ENCODE measurements at places on chromosomes 2 and 18.

GRCh38 chr2:133959066-133959465, 294.8 kb upstream of the MGAT5 start:
- DNase-seq, result no peak

- peak; percentile 71 for DNase-seq
Measured at GRCh38 chr18:9055185-9055584, 47.3 kb upstream of the NDUFV2 start.

DNA sequence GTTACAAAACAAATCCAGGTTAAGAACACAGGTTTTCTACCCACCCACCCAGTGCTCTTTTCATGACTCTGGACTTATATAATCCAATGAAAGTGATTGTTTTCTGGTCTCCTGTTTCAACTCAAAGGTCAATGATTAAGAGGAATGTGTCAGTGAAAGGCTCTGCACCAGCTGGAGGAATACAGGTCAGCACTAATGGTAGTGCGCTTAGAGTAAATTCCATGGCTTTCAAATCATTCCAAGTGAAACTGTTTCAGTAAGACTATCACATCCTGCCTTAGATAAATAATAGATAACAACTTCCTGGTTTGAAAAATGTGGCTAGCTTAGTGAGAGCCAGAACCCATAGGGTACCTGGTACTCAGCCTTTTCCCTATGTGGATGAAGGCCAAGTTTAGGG, 47.8 kb downstream of the SLC9A4 start:
- no peak for DNase-seq

- peak; percentile 73 for DNase-seq
Measured at GRCh38 chr2:235634435-235635158, 140.8 kb downstream of the AGAP1 start.

DNA sequence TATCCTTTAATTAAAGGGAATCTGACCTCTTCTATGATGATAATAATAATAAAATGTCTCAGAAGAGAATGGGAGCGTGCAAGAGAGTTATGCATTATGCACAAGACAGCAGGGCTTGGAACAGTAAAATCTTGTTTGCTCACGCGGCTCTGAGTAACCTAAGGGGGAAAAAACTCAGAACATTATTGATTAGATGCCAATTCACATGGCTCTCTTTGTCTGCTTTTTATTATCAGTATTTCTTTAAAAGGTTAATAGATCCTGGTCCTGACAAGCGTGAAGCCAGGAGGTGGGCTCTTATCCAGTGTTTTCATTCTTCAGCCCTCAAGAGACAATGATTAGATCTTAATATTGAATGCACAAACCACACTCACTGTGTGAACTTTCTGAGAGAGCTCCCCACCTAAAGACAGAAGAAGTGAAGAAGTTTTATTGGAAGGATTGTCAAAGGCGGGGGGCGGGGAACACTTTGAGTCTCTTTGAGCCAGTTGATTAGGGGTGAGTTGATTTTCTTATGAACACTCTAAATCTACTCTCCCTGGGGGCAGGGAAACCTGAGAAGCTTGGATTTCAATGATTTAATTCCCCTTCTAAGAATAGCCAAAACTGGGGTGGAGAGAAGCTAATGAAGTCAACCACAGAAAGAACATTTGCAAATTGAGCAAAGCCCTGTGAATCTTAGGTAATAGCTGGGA, 127.5 kb upstream of the CTAGE1 start:
- DNase-seq, result no peak

DNA sequence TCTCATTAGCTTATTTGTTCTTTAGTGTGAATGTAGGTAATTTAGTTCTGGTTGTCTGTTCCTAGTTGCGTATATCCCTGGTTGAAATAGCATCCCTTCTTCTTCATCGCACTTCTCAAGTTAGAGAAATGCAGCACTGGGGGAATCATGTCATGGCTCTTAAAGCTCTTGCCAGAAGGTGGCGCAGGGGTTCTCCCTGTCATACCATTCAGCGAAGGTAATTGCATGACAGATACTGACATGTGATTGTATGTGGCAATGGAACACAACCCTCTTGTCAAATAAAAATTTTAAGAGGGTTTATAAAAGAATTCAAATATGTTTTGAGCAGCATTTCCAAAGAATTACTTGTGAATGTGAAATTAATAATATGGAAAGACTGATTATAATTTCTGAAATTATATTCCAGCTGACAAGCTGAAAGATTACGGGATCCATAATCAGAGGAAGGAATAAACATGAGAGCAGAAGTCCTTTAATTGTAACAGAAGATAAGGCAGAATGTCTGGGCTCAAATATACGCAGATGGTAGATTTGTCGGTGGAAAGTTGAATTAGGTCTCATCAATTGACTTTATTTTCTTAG, 411.7 kb downstream of the DSEL start:
- peak; percentile 67 for DNase-seq

- DNase-seq, result no peak
Measured at GRCh38 chr2:148110184-148110583, 89.3 kb downstream of the MBD5 start.

- peak; percentile 66 for DNase-seq
Measured at GRCh38 chr2:58484221-58484620, 243.1 kb upstream of the FANCL start.

DNA sequence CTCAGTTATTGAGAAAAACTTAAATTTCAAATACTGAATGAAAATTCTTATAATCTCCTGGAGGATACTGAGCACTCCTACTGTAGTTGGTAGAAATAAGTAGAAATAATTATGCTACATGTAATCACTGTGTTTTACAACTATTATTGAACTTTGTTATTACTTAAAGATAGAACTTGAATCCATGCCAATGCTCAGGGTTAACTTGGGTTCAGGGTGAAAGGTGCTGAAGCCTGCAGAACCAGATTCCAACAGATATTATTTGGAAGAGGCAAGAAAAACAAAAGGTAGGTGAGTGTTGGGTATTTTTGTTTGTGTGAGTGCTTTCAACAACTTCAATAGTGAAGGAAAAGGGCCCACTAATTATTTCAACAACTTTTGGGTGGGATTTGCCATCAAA, 10.4 kb downstream of the IDH1 start:
- DNase-seq, result no peak

GRCh38 chr18:26549263-26550094, 1.1 kb upstream of the KCTD1 start:
- DNase-seq, result peak; percentile 70

DNA sequence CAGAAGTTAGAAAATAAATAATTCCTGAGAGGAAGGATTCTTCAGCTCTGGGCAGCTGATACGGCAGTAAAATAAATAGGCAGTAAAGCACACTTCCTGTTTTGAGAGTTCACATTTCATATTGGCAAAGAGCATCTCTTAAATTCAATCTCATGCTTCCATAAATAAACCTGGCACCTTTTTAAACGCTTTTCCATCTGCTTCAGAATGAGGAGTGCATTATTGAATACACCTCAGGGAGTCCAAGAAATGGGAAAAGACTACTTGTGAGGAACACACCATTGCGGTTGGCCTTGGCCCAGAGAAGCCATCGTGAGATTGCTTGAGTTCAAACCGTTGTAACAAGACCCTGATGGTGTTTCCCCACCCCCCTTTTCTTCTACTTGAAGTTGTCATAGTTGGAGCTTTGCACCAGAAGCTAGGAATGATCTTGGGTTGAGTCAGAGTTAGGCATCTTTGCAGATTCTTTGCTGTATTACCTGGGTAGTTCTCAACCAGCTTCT, 123.9 kb downstream of the RDH14 start:
- DNase-seq, result no peak

DNA sequence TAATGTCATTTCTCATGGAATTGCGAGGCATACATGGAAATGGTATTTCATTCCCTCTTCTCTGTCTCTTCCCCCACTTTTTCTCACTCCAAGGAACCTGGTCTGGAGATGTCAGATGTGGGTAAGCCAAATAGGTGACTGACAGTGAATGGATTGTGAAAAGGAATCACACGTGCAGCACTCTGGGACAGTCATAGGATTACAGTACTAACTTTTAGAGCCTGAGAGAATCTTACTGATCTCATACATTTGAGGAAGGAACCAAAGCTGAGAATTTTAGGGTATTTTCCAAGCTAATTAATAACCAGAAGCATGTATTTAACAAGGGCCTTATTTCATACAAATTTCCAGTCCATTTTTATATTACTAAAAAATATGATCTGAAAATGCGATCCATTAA, 58.1 kb upstream of the ERBB4 start:
- DNase-seq, result no peak

DNA sequence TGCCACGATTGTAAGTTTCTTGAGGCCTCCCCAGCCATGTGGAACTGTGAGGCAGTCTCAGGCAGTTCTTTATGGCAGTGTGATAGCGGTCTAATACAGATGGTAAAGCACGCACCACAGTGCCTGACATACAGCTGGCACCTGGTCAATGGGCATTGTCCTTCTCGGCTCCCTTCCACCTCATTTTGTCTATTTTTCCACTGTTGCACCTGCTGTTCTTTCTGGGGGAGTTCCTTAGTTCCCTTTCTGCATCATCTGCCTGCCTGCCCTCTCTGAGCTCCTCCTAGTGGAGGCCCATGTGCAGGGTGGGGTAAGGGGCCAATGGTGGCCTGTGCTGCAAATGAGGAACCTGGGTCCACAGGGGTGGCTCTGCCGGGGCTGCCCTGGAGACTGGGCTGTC, 157.6 kb downstream of the LPIN1 start:
- DNase-seq, result no peak

DNA sequence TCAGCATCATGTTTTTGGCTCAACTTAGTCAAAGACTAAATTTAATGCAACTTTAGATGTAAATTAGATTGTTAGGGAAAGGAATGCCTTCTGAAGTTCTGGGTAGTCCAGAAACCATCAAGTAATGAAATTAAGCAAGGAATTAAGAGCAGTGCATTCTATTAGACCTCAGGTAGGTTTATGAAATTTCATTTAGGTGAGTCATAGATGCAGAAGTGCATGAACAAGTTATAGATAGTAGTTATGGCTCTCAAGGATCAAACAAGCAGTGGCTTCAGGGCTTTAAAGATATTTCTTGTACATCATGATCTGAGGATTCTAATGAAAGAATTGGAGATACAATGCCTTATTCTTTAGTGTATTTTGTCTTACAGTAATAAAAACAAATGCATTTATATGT, 25.4 kb upstream of the SPOPL start:
- no peak for DNase-seq

DNA sequence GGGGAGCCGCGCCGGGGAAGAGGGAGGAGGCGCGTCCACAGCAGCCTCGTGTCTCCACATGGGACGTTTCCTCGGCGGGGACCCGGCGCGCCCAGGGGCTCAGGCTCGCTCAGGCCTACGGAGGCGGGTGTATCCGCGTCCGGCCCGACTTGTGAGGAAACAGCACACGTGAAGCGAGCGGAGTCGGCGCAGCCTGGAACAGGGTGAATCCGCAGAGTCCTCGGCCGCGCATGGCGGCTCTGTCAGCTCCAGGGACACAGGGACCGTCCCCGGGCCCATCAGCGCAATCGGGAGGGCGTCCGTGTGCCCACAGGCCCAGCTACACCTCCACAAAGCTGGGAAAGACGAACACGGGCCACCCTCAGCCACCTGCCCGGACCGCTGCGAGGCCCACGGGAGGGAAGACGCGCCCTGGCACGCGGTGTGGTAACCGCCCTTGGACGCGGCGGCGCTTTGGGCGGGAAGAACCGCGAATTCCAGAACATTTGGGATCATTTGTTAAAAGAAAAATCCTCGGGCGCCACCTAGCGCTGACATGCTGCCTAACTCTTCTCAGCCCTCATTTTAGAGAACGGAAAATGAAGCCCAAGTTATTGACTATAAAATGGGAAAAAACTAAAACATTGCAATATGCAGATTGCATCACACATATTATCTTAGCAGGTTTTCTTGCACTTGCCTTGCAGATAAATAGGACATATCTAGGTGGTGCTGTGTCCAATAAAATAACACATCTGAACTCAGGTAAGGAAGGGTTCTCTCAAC, 40.4 kb downstream of the TMEM18 start:
- peak; percentile 89 for DNase-seq

All from AG20443 (cell line).